Activated CD4-positive, alpha-beta T cell treated with anti-CD3 and anti-CD28 coated beads, Interleukin-2, amount 50 U/mL, for 48 hours (primary cell): ENCODE measurements at places on chromosomes 12 and 14.

DNA sequence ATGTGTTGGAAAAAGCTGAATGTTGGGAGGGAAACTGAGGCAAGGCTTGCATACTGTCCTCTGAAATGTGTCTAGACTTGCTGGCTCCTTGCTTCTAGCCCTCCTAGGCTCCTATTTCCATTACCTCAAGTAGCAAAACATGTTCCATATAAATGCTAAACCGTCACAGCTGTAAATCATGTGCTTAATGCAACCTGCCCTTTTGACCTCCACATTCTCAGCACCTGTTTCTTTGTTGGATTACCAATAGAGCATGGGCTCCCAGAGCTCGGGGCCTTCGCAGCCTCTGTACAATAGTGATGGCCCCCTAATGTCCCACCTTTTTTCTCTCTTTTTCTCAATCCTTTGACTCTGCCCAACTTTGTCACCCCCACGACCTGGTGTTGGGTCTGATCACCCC is 23.3 kb downstream of the RERGL start:
- no peak for DNase-seq

GRCh38 chr12:111636209-111636945 is 37.3 kb upstream of the ATXN2 start:
- DNase-seq: no peak

- no peak for DNase-seq
Observed at GRCh38 chr14:81927070-81927469, 393.4 kb upstream of the SEL1L start.

GRCh38 chr14:91140672-91141071 is 26.8 kb downstream of the DGLUCY start:
- DNase-seq: no peak

GRCh38 chr14:76760331-76761135 is 735 bp upstream of the VASH1 start:
- no peak for DNase-seq

- DNase-seq: no peak
Observed at GRCh38 chr14:20935303-20935984, 19.8 kb upstream of the RNASE2 start.

DNA sequence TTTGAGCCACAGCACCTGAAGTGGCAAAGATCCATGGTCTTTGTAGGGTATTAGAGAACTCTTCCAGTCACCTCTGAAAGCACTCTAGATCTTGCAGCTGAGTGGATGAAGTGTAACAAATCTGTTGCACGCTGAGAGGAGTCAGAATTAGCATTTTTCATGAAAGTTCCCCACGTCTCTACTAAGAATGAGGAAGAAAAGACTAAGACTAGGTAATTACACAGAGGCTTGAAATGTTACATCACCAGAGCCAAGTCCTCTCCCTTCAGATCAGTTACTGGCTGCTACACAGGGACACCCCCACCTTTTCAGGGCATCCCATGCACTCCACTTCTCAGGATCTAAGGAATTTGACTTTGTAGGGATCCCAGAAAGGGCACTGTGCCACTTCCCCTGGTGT is 98.6 kb upstream of the FKBP4 start:
- no peak for DNase-seq

- no peak for DNase-seq
Observed at GRCh38 chr12:12275874-12276273, 9.0 kb upstream of the LRP6 start.

DNA sequence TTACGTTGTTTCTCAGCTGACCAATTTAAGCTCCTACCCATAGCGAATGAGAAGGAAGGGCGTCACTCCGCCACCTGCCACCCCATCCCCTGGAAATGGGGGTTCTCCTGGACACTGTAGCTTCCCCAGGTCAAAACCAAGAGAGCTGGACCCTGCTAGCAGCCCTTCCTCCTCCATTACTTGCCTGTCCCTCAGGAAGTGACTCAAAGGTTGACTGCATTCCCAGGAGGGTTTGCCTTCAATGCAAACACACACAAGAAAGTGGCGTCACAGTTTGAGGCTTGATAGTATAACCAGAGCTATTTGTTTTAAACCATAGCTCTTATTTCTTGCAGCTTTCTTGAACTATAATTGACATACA is 79.1 kb downstream of the KCNK13 start:
- DNase-seq: no peak

GRCh38 chr14:99598774-99599173 is 5.2 kb downstream of the CCDC85C start:
- DNase-seq: no peak

- no peak for DNase-seq
Observed at GRCh38 chr14:69237584-69237983, 22.4 kb upstream of the GALNT16 start.

DNA sequence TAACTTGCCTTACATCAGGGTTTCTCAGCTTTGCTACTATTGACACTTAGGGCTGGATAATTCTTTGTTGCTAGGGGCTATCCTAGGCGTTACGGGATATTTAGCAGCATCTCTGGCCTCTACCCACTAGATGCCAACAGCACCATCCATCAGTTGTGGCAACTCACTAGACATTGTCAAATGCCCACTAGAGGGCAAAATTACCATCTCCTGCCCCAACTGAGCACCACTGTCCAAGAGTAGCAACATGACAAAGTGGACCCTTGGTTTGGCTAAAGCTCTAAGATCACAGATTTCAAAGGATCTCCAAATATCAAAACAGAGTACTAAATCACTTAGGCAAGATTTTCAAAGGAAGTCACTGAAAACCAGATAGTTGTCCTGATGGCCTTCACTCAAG is 251.7 kb upstream of the TBX3 start:
- no peak for DNase-seq

DNA sequence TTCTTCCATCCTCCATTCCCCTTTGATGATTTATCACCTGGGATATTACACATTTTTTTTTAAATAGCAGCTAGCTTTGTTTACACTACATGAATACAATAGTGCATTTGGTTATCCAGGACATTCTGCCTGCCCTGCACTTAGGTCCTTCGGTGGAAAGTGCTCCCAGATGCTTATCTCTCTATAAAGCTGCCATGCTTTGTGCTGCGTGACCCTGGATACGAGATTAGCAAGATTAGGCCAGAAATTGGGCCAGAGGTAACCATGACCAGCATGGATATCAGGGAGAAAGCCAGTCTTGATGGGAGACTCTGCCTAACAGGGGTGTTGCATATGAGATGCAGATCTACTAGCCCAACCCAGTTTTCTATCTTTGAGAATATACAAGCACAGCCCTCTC is 12.1 kb upstream of the KRT83 start:
- DNase-seq: no peak

DNA sequence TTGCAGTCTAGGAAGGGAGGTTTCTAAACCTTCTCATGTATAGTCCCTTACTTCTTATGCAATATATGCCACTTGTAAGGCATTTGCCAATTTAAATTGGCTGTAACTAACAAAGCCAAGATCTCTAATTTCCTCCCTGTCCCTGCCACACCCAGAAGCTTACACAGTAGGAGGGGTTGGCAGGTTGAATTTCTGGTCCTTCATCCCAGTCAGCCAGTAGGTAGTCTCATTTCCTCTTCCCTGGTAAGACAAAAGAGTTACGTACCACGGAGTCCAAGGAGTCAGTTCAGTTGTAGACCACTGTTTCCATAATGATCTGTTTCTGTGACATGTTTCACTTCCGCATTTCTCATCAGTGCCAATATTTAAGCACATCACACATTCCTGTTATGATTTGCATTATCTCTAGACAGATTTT is 47.0 kb upstream of the PLBD1 start:
- no peak for DNase-seq

DNA sequence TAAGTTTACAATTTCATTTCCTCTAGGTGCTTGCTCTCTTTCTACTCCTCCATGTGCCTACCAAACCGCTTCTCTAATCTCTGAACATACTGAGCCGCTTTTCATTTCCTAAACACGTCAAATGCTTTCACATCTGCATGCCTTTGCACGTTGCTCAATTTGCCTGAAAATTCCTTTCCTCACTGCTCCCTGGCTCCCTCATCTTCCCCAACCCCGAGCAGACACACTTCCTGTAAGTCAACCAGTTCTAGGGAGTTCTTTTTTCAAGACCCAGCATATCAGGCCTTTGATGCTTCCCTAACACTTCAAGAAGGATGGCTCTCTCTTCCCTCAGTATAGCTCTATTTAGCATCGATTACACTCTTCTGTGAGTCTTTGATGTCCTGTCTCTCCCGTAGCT is 50.3 kb downstream of the LMO3 start:
- no peak for DNase-seq

DNA sequence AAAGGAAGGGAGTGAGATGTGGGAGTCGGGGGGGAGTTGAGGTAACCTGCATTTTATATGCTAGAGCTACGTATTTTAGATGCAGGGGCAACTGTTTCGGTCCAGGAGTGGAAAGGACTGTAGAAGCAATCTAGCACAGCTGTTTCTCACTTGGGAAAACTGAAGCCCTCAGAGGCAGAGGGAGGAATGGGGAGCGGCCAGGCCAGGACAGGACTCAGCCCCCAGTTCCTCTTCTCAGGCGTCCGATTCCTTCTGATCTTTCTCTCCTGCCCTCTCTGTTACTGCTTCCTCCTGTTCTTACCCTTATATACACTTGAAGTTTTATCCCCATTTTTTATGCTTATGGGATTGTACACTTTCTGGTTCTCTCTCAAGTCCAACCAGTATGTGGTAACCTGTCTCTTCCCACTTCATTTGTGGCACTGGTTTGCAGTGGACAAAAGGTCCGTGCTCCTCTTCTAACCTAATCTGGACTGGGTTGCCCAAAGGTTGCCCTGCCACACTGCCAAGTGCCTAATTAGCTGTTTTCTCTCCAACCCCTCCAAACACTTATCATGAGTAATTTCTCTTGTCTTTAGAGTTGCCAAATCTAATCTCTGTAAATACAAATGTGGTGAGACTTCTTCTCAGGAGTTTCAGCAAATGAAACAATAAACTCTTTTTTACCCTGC is 16.2 kb downstream of the LPCAT3 start:
- DNase-seq: no peak

GRCh38 chr12:88238406-88238805 is 96.3 kb downstream of the TMTC3 start:
- DNase-seq: no peak

DNA sequence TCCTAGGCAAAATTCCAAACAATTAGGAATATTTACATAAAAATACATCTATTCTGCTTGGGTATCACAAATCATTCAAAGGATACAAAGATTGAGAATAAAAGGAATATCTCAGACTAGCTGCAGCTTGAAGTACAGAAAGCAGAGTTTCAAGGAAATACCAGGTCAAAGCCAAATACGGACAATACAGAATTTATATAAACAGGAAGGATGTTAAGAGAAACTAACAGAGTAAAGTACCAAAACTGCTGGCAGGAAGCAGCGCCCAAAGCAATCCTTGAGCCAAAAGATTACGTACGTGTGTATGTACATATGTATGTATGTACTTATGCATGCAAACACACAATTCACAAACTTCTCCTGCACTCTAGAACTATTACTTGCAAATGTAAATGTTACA is 86.6 kb downstream of the PPP1R12A start:
- DNase-seq: no peak

DNA sequence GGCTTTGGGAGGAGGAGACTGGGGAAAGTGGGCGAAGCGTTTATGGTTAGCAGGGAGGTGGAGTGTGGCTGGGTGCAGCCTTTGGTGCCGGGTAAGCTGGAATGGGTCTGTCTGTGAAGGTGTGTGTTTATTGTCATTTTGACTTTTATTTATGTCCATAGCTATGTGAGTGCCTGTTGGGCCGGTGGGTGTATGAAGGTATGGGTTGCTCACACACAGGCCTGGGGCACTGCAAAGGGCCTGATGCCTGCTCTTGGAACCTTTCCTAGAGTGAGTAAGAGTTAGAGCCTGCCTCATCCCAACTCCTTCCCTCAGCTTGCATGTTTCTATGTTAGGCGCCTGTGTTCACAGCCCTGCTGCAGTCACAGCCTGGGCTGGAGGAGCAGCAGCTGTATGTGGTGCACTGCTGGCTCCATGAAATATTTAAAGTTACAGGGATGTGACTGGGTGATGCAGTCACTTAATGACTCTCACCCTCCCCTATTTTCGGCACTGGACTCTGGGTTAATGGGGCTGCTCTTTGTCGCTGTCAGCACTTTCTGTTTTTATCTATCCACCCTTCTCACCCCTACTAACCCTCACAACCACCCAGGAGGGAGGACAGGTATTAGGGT is 2.6 kb upstream of the PPP1R1A start:
- DNase-seq: no peak

GRCh38 chr12:13044002-13044905 is at the start of gene FAM234B:
FAM234B (plus strand) TSS chr12:13044381; CDS start chr12:13044404, 23 bp downstream.
- DNase-seq: peak; percentile 84

GRCh38 chr14:88075269-88075981 is 70.5 kb downstream of the GPR65 start:
- DNase-seq: no peak

GRCh38 chr12:124774054-124774461 is 89.6 kb downstream of the SCARB1 start:
- peak; percentile 46 for DNase-seq

DNA sequence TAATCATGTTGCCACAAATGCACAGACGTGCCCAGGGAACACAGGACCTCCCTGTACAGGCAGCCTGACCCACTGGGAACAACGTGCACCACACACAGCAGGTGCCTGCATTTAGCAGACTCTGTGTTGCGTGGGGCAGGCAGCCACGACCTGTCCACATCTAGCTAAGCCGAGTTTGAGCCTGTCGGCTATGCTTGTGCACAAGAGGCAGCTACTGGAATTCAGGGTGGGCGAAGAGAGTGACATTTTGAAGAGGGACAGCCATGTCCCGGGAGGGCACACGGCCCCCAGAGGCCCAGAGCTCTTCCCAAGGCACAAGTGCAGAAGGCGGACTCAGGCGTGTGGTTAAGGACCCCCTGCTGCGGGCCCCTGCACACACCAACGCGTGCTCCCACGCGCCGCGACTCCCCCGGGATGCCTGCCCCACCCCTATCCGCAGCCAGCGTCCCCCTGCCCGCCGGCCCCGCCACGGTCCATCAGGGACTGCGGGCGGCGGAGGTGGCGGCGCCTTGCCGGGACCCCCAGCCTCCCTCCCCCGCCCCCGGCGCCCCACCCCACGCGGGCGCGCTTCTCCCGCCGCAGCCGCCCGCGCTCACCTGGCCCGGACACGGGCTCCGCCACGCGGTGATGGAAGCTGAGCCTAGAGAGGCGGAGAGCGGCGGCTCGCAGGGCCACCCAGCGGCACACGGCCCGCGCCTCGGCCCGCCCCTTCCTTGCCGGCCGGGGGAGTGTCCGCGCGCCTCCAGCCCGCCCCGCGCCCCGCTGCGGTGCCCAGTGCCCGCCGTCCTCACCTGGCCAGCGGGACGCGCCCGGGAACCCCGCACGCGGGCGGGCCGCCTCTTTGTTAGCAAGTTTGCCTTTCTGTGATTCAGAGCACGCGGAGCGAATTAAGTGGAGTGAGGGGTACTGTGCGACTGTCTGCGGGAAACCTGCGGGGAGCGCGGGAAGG is 125.3 kb upstream of the PRMT8 start:
- DNase-seq: no peak

GRCh38 chr12:115609347-115609746 is 668.1 kb downstream of the MED13L start:
- DNase-seq: no peak

DNA sequence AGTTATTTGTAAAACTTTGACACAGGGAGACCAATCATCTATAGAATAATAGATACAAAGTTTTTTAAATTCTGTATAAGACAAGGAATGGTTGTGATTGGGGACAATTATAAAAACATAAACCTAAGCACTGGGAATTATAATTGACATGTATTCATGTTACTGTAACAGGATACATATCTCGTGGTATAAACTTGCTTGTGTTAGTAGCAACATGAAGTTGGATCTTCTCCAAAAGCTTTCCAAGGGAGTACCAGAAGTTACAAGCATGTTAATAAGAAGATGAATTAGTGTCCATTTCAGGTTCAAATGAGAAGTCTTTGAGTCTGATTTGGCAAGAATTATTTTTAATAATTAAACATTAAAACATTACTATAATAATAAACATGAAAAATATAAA is 42.2 kb downstream of the CDKL1 start:
- no peak for DNase-seq

- DNase-seq: no peak
Observed at GRCh38 chr14:98965076-98965475, 306.9 kb downstream of the BCL11B start.
